Stimulated activated naive CD8-positive, alpha-beta T cell treated with anti-CD3 and anti-CD28 coated beads, Interleukin-15, amount 100 ng/mL, for 72 hours (primary cell): ENCODE measurements at places on chromosomes 2 and 18.

DNA sequence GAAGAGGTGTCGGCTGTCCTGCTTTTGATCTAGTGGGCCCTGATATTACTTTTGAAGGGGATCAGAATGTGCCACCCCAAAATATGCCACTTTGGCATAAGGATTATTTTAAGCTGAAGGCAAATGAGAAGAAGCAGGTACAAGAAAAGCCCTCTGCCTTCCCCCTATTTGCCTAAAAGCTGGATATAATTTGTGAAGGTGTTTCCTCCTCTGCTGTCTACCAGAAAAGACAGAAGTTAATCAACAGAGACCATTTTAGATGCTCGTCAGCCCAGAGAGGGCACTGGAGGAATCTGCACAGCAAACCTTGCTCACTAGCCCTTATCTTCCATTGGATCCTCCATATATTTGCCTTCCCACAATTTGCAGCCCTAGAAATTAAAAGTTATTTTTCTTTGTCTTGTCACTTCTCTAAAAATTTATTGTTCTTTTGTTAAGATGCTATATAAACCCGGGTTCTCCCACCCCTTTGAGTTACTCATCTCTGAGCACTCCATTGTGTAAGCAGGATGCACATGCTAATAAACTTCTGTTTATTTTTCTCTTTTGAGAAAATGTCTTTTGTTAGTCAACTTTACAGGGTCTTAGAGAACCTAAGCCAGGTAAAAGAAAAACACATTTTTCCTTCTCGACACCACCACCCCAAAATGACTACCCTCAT is 163.2 kb upstream of the SLC1A4 start:
- no peak for DNase-seq

DNA sequence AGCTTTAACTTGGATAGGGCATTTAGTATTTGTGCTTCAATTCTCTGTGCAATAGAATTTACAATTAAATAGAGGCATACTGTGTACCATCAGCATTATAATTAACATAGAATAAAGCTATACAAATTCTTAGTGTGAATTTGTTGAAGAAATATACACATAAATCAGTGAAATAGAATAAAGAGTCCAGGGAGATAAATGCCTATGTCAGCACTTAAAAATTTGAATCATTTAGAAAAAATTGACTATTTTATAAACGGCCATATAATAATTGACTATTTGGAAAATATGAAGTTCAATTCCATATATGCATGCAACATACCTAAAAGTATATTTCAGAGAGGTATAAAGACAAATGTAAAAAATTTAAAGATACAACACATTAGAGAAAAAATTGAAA is 348.7 kb downstream of the NR4A2 start:
- DNase-seq = no peak

DNA sequence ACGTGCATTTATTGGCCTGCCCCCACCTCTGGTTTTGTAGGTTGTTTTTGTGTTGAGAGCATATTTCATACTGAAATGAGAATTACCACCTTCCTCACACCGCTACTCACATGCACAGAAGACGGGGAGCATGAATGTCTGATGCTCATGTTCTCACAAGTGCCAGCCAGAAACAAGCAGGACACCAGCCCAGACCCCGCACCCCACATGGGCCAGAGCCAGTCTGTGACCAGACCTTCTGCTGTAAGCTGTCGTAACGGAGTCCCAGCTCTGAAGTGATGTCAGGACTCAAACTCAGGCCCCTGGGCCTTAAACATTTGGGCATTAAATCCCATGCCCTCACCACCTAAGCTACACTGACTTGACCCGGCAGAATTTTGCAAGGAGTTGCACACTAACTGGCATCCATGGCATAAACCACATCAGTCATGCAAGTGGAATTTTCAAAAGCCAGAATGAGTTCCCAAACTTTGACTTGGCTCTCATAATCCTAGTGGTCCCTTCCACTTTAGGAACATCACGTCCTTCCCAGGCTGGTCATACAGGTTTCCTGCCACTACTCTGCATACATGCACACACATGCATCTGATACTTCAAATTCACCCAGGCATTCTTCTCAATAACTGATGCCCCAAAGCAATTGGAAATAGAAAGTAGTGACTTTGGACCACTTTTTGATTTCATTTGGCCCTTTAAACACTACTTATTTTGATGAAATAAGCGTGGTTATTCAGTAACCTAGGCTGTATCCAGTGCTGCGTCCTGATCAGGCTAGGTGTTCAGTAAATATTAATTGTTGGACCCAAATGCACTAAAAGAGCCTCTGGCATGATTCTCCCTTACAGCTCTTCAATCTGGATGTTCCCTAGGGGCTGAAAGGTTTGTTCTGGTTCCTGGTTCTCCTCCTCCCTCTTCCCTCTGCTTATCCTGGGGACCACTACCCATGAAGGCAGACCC is 223.1 kb upstream of the ID2 start:
- no peak for DNase-seq

DNA sequence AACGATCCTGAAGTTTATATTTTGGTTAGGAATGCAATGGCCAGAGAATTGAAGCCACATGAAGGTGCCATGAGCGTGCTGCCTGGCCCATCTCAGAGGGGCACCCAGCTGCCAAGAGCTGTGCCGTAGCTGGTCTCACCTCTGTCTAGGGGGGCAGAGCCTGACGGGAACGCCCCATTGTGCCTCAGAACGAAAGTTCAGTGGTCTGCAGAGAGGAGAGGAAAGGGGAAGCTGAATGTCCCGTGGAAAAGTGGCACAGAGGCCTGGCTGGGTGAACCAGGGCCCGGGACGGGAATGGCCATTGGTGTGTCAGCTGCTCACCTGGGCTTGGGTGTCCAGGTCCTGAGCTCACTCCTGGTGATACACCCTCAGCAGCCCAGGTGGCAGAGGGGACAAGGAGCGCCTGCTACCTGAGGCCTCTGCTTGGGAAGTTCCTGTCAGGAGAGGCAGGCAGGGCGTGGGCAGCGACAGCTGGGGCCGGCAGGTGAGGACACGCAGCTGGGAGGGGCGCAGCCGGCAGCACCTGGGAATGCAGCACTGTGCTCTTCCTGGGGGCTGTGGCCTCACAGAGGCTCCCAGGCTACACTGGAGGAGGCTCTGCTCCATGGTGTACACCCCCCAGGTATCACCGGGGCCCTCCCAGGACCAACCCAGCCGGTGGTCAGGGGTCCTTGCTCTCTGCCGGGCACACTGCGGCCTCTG is 67.3 kb downstream of the PARD6G start:
- DNase-seq = no peak

DNA sequence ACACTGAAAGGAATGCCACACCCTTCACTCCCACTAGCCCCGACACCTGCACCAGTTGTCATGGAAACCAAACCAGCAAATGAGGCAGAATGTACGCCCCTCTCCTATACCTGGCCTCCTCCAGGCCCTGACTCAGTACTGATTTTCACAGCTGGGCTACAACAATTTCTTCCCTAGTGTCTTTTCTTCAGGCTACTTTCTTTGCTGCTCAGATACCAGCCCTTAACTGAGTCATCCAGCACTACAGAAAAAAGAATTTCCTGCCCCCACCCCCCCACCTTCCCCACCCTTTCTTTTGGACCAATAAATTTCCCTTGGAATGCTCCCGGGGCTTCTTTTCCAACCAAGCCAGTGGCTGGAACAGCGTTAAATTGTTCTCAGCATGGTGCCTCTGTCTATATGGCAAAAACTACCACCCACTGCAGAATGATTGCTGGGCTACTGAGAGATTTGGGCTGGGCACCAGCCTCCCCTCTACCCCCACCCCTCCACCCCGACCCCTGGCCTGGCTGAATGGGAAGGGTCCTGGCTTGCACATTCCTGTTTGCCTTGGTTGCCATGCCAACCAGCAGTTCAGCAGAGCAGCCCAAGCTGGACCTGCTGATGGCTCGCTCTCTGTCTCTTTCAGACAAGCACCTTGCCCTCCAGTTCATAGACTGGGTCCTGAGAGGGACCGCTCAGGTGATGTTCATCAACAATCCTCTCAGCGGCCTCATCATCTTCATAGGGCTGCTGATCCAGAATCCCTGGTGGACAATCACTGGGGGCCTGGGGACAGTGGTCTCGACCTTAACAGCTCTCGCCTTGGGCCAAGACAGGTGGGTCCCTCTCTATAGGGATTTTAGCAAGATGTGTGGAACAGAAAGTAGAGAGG is 11.3 kb downstream of the SLC14A2 start:
- no peak for DNase-seq

GRCh38 chr18:9082711-9083510 is 19.6 kb upstream of the NDUFV2 start:
- DNase-seq = peak; percentile 60

DNA sequence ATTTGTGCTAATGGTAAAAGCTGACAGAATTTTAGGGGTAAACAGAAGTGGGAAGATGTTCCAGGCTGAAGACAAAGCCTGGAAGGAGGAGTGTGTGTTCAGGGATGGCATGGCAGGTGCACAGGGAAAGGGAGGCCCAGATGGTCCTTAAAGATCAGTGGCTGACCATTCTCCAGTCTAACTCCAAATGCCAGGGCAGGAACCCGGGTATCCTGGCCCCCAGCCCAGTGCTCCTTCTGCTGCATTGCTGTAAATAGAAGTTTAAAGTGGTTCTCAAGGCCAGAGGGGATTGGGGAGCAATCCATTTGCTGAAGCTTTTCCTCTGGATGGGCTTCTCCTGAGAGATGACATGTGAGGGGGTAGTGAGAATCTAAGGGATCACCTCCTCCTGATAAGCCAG is 158.6 kb downstream of the CTIF start:
- DNase-seq = no peak

DNA sequence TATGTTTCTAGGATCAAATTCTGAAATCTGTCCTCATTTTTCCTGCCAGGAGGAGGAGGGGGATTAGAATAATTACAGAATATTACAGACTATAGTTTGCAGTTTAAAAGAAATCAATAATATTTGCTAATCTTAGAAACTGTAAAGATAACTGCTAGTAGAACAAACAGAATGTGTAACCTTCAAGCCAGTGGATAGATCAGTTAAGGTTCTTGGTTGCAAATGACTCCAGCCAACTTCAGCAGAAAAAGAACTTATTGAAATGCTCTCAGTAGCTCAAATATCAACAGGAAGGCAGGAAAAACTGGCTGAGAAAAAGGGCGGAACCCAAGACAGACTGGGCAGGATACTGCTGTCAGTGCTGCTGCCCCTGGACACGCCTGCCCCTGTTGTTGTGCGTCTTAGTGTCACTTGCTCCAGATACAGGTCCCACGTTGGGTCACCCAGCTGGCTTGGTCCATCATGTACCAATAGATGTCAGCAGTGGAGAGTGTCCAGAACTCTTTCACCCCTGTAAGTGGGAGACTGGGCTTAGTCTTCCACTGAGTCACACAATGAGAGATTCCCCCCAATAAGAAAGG is 10.2 kb downstream of the NMUR1 start:
- DNase-seq = no peak

GRCh38 chr2:219637842-219638185 is 10.4 kb downstream of the SLC4A3 start:
- DNase-seq = no peak

DNA sequence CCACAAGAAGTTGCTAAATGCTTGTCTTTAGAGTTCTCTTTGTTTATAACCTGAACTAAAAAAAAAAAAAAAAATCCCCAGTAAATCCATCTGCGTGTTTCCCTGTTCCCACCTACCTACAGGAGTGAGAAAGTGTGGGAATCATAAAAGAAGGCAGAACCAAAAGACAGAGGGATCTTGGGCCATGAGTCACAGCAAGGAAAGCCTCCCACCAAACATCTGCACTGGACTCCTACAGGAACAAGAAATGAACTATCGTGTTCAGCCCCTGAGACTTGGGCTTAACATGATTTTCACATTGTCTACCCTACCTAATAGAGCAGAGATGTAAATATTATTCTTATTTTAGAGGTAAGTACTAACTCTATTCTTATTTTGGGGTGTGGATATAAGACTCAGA is 1761.2 kb upstream of the CELF4 start:
- no peak for DNase-seq

DNA sequence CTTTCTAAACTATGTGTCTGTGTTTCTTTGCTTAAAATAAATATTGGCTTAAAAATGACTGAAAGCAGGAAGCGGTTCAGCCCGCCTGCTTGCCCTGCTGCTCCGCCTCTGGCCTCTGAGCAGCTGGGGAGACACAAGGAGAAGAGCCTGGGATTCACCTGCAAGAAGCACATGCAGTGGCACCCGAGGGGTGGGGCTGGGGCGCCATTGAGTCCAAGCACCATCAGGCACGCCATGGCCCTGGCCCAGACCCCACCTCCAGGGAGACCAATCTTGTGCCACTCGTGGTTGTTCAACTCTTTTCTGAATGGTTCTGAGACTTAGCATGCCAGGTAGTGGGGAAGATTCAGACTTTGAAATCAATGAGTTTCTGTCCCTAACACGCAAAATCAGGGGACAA is 495.5 kb upstream of the MYT1L start:
- no peak for DNase-seq
